ENCODE measurements at places on chromosomes 2 and 18. TPM values are rescaled to one million over a fixed set of nuclear protein-coding genes. Genes with fewer than 3 reads are reported as not detected.

GRCh38 chr2:142983174-142983573 is 105.7 kb downstream of the KYNU start:
- no peaks in the 10 kb centered on the region for H3K36me3 ChIP-seq
- peaks cover 9% of the 10 kb centered on the region for H3K4me1 ChIP-seq
- H3K27me3 ChIP-seq = no peaks in the 10 kb centered on the region
- no peak for DNase-seq

DNA sequence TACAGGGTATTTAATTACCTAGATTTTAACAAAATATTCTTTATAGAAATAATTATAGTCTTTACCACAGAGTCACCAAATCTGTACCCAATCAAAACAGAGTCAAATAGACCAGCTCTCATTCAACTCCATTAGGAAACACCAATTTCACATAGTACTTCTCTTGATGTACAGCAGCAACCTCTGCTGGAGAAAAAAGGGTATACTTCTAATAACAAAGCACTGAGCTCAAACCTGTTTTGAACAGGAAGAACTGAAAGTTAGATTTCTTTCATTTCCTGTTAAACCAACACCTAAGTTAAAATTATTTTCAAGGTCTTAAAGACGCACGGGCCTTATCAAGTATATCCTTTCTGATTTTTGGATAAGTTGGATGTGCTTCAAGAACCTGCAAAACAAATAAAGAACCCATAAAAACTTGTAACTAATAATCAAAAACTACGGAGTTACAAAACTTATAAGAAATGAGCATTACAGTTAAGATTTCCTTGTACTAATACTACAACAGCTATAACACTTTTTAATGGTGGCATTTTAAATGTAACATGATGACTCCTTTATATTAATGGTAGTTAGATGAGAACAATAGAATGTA is 79.0 kb downstream of the TTC21B start:
- no peaks in the 10 kb centered on the region for H3K27me3 ChIP-seq
- H3K4me3 ChIP-seq = no peak overlapping the region
- no peak overlapping the region for H3K27ac ChIP-seq
- DNase-seq = no peak

- H3K4me1 ChIP-seq = no peaks in the 10 kb centered on the region
- no peak for DNase-seq
- no peak overlapping the region for H3K27ac ChIP-seq
- H3K4me3 ChIP-seq = no peak overlapping the region
- no peaks in the 10 kb centered on the region for H3K27me3 ChIP-seq
- H3K36me3 ChIP-seq = no peaks in the 10 kb centered on the region
Measured at GRCh38 chr18:7517852-7518251, 49.3 kb upstream of the PTPRM start.

- H3K36me3 ChIP-seq = no peaks in the 10 kb centered on the region
- no peaks in the 10 kb centered on the region for H3K27me3 ChIP-seq
- H3K4me1 ChIP-seq = peaks cover 5% of the 10 kb centered on the region
- H3K27ac ChIP-seq = no peak overlapping the region
Measured at GRCh38 chr2:110946902-110947301, 173.8 kb upstream of the BCL2L11 start.

DNA sequence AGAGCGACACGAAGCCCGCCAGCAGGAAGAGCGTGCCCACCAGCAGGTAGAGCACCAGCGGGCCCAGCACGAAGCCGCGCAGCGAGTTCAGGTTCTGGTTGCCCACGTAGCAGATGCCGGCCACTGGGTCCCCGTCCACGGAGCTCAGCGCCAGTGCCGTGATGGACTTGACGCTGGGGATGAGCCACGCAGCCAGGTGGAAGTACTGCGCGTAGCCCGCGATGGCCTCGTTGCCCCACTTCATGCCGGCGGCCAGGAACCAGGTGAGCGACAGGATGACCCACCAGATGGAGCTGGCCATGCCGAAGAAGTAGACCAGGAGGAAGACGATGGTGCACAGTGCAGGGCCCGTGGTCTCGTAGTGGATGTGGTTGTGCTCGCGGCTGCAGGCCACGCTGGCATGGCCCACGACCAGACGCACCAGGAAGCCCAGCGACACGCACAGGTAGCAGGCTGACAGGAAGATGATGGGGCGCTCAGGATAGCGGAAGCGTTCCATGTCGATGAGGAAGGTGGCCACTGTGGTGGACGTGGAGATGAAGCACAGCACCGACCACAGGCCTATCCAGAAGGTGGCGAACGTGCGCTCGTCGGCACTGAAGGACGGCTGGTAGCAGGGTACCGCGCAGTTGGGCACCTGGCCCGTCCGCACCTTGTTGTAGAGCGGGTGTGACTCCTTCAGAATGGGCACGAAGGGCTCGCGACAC is 2.1 kb downstream of the FZD5 start:
- peaks cover 7% of the 10 kb centered on the region for H3K36me3 ChIP-seq
- no peak for DNase-seq
- H3K4me3 ChIP-seq = peak overlapping the region; percentile 77
- H3K27me3 ChIP-seq = no peaks in the 10 kb centered on the region

DNA sequence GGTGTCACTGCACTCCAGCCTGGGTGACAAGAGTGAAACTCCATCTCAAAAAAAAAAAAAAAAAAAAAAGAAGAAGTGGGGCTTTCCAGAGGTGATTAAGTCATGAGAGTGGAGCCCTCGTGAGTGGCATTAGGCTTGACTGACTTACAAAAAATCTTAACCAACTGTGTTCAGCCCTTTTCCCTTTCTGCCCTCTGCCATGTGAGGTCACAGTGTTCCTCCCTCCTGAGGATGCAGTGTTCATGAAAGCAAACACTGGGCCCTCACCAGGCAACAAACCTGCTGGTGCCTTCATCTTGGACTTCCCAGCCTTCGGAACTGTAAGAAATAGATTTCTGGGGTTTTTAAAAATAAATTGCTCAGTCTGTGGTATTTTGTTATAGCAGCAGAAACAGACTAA is 37.0 kb upstream of the METTL21A start:
- H3K36me3 ChIP-seq = no peaks in the 10 kb centered on the region
- H3K27ac ChIP-seq = no peak overlapping the region
- H3K4me3 ChIP-seq = no peak overlapping the region

GRCh38 chr18:65523461-65523860 is 227.4 kb upstream of the CDH7 start:
- H3K27ac ChIP-seq = no peak overlapping the region
- no peak overlapping the region for H3K4me3 ChIP-seq
- no peak for DNase-seq
- no peaks in the 10 kb centered on the region for H3K36me3 ChIP-seq
- H3K4me1 ChIP-seq = no peaks in the 10 kb centered on the region

- H3K27ac ChIP-seq = peak overlapping the region; percentile 92
- H3K4me3 ChIP-seq = peak overlapping the region; percentile 80
- peaks cover 35% of the 10 kb centered on the region for H3K4me1 ChIP-seq
- H3K36me3 ChIP-seq = no peaks in the 10 kb centered on the region
- no peak for DNase-seq
- H3K27me3 ChIP-seq = no peaks in the 10 kb centered on the region
Measured at GRCh38 chr2:64524604-64525316, 632 bp downstream of the AFTPH start.

The IL18R1 gene
- total RNA-seq = 3.3 TPM

The ACMSD gene
- total RNA-seq = not detected
